T-helper 17 cell (primary cell): ENCODE measurements at places on chromosomes 7 and 10.

GRCh38 chr7:107262857-107263256 lies 94.1 kb downstream of the HBP1 start:
- no peak for DNase-seq

DNA sequence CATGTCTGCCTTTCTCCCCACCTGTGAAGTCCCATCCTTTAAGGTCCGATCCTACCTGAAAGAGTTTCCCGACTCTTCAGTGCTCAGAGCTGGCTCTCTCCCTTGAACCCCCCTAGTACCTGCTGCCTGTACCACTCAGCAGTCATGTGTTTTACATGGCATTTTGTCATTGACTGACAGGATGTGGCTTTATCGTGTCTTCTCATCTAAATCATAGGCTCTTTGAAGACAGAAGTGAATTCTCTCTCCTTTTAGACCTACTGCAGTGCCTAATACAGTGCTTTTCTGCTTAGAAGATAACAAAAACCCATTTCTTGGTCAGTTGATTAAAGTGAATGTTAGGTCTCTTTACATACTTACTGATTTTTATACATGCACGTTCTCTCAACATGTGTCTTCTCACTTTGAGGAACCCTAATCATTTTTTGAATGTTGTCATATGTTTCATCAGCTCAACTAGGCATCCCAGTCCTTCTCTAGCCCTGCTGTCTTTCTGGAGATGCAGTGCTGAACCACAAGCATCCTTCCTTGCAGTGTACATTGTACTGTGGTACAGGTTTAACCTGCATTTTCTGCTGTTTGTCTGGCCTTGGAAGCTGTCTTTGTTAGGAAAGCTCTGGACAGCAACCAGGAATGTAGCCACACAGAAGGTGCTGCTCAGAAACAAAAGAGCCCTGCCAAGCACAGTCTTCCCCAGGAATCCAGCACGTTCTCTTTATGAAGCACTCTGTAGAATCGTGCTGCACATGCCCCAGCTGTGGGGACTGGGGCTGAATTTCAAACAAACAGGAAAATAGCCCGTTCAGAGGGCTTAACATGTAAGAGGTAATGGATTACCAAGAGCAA lies 28.1 kb upstream of the LRRC4 start:
- no peak for DNase-seq

DNA sequence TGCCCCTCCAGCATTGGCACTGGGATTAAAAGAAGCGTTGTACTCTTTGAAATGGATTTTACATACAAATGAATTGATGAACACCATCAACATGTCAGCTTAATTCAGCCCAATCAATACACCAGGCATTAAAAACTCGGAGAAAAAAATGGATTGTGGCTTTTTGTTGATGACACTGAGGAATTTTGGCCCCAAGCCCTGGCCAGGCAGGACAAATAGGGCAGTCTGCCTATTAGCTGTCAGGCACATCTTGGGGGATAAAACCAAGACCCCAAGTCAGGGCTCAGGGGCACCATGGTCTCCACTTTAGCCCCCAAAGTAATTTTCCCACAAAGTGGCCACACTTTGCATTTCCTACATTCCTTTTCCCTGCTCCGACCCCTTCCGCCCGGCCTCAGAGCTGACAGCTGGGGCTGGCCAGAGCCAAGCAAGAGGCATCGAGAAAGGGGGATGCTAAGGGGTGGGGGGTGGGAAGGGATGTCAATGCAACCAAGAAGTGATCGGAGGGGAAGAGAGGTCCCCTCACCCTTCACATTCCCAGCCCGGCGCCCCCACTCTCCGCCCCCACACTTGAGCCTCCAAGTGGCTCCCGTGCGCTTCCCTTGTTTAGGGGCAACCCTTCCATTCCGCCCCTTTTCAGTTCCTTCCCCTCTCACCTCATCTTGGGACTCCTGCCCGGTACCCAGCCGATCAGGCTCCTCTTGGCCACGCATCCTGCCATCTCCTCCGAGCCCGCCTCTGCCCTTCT lies 711 bp downstream of the HIP1 start:
- no peak for DNase-seq

GRCh38 chr7:135962802-135963201 lies 14.4 kb downstream of the MTPN start:
- no peak for DNase-seq

DNA sequence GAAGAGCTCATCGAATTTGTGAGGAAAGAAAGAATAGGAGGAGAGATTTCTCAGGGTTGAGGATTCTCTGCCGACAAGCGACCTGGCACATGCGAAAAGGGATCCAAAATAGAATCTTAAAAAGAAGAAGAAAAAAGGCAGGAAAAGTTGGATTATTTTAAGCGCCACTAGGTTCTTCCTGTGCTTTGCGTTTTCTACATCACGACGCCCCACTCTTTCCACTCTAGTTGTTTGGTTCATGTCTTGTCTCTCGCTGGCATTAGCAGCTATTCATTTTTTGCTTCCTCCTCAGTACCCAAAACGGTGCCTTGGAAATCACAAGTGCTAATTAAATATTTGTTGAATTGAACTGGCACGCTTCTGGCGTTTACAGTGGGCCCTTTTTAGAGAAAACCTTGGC lies 674 bp upstream of the FRA10AC1 start:
- no peak for DNase-seq

GRCh38 chr10:10101106-10101505 lies 916.6 kb upstream of the CELF2 start:
- DNase-seq: no peak

DNA sequence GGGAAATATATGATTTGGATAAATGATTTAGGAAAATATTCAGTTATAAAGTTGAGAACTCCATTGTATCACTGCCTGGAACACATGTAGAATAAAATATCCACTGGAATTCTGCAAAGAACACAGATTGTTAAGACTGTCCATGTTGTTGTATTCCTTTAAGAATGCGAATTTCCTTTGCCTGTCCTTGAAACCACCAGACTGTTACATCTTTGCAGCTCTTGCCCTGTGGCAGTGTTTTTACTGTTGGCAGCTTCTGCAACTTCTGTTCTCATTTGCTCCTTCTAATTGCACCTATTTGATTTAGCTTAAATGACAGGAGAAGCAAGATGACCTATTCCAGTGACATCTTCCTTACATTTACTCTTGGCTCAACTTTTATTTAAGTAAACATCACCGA lies 39.7 kb downstream of the MALSU1 start:
- no peak for DNase-seq

GRCh38 chr7:114648680-114649079 lies 234.1 kb downstream of the FOXP2 start:
- no peak for DNase-seq

GRCh38 chr10:48285710-48286109 lies 11.2 kb upstream of the FRMPD2 start:
- no peak for DNase-seq

DNA sequence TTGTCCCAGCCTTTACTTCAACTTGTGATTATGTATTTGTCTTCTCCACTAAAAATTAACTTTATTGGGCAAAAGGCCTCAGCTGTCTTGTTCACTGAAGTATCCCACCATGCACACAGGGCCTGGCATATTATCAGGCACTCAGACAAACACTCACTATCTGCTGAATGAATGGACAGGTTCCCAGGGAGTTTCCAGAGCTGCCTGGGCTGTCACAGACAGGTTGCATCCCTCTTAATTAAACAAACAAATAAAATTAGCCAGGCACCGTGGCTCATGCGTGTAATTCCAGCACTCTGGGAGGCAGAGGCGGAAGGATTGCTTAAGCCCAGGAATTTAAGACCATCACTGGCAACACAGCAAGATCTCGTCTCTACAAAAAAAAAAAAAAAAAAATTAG lies 1.5 kb upstream of the TSPAN14 start:
- DNase-seq: no peak

DNA sequence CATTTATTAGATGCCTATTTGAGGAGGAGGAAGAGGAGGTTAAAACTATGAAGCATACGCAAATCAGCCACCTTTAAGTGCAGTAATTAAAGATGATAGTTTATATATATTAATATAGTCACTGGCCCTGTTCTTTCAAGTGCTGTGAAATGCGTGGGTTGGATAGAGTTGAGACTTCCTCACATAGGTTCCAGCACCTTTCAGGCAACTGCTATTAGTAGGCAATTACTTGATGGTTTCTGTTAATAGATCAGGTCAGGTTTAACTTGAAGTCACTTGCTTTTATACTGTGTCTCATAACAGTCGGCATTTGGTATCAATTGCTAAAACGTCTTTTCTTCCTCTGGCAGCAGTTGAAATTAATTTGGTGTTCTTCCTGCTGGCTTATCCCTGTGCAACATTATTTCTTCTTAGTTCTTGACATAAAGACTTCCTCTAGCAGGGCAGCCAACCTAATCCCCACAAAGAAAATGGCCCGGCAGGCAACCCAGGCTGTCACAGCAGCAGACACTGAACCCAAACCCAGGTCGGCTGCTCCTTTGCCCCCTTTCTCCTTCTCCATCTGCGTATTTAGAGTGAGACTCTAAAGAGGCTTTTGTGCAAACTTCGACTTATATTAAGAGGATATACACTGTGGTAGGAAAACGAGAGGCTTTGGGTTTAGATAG lies 35.3 kb upstream of the BET1 start:
- DNase-seq: no peak

DNA sequence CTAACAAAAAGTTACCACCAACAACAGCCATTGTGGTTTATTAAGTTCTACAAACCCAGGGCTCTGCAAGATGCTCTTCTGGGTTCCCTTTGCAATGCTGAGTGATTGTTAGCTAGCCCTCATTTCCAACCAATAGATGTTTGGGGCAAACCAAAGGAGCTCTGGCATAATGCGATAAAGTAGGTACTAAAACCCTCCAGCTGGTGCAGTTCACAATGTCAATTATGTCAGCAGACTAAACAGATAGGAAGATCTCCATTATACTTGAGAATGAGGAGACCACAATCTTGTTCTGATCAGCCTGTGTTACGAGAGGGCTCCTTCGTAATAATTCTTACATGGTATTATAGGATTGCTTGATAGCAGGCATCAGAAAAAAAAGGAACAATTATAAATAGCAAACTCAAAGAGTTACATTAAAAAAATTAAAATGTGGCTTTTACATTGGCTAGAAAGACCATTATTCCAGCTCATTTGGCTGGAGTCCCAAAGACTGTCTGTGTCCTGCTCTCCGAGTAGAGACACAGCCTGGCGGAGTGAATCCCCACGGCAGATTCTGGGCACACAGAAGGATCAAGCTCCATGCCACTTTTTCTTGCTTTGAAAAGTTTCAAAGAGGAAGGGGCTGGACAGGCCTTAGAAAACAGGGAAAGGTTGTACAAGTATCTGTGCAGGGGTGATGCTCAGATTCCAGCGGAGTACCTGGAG lies 93.8 kb downstream of the ZRANB1 start:
- no peak for DNase-seq

DNA sequence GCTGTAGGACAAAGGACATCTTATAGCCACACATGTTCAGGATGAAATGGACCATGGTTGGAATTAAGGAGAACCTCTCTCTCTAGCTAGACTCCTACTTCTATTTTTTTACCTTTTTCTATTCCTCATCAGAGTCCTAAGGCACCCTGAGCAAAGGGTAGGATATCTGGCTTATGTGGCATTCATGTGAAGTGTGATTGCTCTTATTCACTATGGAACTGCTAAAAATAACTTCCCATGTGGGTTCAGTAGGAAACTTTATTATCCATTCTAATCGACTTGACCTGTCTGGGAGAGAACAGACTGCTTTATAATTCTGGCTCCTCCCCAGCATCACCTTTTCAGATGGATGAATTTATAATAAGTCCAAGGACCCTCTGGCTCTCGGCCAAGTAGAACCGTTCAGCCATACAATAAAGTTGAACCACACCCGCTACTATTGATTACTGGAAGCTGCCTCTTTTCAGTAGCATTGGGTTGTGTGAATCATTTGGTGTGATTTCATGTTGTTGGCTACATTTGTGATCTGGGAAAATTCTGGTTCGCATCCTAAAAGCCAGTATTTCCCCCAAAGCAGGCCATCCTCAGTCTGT lies 117.5 kb downstream of the NRF1 start:
- DNase-seq: no peak

GRCh38 chr7:158574308-158575036 lies 13.2 kb downstream of the PTPRN2 start:
- DNase-seq: no peak

- DNase-seq: no peak
Observed at GRCh38 chr7:123995617-123996326, 37.1 kb downstream of the TMEM229A start.

DNA sequence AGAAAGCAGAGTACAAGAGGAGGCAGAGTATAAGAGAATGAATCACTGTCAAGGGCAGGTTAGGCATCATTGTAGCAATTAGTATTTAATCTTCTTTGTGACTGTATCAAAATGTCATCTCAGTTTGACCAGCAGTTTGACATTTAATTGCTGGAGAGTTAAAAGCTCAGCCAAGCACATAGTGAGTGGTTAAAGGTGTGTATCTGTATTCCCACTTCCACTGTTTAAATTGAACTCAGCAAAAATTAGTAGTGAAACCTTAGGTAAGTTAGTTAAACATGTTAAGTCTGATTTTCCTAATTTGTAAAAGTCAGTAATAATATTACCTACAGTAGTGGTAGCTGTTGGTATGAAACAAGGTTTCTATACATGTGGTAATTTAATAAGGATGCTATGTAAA lies 296.4 kb upstream of the MBL2 start:
- no peak for DNase-seq

DNA sequence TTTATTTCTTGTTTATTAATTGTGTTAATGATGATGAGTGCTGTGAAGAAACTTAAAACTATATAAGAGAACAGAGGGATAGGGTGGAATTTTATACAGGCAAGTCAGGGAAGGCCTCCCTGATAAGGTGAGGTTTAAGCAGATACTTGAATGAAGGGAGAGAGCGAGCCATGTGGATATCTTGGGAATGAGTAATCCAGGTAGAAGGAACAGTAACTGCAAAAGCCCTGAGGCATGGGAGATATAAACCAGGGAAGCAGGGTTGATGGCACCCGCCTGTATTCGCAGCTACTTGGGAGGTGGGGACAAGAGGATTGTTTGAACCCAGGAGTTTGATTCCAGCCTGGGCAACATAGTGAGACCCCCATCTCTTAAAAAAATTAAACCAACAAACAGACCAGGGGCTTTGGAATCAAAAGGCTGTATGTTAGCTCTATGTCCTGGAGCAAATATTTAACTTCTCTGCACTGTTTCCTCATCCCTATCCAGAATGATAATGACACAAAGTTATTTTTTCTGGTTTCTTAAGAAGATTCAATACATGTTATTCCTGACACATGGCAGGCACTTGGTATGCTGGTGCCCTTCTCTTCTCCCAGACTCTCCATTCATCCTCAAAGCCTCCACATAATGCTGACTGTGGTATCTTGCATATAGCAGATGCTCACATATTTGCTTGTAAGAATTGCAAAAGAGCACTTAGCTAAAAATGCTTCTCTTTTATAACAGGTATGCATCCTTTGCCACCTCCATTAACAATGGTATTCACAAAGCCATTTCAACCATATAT lies 169.3 kb downstream of the CHN2 start:
- DNase-seq: no peak

GRCh38 chr7:34247468-34247867 lies 342.1 kb downstream of the BMPER start:
- DNase-seq: no peak

GRCh38 chr7:91898240-91898992 lies 17.9 kb upstream of the MTERF1 start:
- DNase-seq: no peak
